ENCODE measurements at places on chromosomes 6 and 20.
A peak's percentile ranks its signal among the peaks of the same experiment; 100 is the strongest.

DNA sequence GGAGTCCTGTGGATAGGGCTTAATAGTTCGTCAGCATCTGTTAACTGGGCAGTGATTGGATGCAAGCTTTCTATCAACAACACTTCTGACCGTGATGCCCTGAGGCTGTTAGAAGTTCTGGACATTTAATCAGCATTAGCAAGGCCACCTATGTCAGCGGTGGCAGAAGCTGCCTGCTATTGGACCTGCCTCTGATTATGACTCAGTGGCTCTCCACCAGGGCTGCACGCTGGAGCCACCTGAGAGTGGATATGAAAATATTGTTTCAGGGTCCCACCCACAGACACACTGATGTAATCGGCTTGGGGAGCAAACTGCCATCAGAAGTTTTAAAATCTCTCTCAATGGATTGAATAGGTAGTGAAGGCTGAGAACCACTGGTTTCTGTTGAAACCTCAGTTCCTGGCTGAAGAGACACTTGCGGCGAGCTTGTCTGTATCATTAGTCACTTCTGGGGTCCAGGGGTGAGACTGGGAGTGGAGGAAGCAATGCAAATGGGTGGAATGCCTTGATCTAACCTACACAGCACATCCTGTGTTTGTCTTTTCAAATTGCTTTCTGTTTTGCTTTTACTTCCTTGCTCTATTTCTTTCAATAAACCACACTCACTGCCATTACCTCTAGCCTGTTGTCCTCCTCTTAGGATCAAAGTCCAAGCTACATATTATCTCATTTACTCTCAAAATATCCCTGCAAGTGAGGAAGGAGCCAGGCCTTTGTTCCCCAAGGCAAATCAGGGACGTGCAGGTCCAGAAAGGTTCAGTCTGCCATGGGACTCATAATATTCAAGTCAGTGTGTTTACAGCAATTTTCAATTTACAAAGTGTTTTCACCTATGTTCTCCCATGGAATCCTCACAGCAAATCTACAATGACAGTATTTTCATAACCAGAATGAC lies 4.2 kb downstream of the CLIC5 start:
- peak; percentile 87 for DNase-seq

GRCh38 chr6:33950891-33951889 lies 147.4 kb upstream of the MLN start:
- DNase-seq = no peak

DNA sequence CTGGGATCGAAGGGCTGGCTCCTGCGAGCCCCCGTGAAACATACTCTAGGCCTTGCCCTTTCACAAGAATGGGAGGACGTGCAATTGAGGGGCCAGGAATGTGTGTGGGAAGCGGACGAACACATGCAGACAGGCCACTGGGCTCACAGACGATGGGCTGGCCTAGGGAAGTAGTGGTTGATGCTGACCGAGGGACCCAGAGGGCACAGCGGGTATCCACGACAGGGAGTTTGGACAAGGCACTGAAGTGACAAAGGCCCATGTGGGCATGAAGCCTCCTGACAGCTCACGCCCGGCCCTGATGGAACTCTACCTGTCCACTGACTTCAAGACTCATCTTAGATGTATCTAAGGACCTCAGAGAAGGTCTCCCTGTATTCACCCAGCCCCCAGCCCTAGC lies 52.2 kb downstream of the MYH7B start:
- DNase-seq = no peak

GRCh38 chr6:9564021-9564420 lies 850.9 kb downstream of the TFAP2A start:
- no peak for DNase-seq

DNA sequence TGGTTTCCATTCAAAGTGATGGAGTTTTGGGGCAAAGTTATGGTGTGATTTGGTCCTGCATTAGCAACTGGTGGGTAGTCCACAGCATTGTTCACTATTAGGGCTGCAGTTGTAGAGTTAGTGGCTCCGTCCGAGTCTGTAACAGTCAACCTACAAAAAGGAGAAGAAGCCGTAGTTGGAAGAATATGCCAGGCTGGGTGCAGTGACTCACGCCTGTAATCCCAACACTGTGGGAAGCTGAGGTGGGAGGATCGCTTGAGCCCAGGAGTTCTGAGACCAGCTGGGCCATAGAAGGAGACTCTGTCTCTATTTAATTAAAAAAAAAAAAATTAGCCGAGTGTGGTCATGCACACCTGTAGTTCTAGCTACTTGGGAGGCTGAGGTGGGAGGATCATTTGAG lies 69.5 kb downstream of the KIAA0319 start:
- DNase-seq = no peak

DNA sequence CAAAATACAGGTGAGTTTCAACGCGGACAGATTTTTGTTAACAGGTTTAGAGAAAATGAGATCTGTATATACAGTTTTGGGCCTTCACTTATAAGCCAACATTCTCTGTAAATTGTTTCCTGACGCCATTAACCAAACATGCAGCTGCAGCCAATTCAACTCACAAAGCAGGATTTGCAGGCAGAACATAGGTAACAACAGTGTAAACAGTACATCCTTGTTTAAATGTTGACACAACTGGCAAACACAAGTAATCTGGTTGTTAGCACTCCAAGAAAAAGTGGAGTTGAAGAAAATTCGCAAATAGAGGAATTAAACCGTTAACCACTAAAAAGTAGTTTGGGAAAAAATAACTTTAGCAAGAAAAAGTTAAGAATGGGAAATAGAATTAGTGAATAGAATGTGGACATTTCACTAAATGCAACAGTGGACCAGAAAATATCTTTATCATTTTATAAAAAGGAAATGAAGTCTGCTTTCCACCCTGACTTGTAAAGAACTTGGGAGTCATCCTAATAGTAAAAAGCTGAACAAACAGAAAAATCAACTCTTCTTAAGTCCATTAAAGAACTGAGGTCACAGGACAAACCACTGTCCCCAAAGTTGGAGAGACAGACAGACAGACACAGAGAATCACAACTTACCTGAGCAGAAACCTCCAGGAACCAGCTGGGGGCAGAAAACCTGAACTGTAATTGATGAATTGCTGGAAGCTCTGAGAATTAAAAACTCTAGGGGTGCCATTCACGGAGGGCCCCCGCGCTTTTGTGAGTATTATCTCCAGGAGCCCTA lies 10.1 kb downstream of the SMIM28 start:
- DNase-seq = no peak

GRCh38 chr20:63123331-63123741 lies 92.6 kb downstream of the YTHDF1 start:
- DNase-seq = no peak

DNA sequence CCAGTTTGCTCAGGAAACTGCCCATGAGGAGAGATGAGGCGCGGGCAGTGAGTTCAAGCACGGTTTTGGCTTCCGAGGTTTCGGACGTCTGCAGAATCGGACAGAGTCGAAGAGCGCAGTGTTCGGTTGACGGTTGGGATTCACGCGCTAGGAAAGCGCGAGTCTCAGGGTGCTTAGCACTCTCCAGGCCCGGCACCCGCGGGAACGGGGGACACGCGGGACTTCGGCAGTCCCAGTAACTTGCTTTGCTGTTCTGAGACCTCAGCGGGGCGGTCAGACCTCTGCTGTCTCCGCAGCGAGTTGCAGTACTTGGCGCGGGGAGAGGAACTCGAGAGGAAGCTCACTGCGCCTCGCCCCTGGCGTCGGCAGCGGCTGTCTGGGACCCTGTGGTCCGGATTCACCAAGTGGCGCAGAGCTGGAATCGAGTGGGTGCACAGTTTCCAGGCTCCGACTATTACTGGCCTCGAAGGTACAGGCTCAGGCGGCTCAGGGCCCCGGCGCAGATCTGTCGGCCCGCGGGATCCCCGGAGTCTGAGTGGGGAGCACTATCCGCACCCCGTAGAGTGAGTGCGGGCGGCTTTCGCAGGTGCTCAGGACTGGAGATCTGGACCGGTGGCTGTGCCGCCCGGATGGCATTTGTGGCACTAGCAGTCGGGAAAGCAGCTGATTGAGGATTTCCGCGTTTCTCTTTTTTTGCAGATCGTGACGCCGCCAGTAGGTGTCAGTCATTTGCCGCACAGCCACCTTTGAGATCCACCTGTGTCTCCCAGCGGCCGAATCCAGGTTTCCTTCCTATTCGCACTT lies at the start of gene POM121L2:
TSS of gene POM121L2 (minus strand) at position 128 of the 804 bp plus-strand sequence. CDS start at position 25, 103 bp downstream.
- peak; percentile 68 for DNase-seq

- DNase-seq = no peak
Measured at GRCh38 chr6:6556161-6556737, 32.3 kb upstream of the LY86 start.

DNA sequence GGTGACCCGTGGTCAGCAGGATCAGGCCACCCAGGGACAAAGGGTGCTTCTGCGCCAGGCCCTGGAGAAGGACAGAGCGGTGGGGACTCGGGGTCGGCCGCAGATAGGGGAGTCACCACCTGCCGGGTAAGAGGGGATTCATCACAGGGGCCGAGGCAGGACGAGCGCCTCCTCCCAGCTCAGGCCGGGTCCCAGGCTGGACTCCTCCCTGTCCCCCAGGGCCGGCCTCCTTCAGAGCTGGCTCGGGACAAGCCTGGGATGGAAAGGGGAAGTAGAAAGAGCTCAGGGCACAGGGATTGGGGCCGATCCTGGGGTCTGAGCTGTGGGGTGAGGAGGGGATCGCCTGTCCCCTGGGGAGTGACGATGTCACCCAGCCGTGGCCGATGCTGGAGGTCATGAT lies 154.6 kb upstream of the PROKR2 start:
- no peak for DNase-seq

- no peak for DNase-seq
Measured at GRCh38 chr6:159156089-159156488, 13.1 kb upstream of the FNDC1 start.

DNA sequence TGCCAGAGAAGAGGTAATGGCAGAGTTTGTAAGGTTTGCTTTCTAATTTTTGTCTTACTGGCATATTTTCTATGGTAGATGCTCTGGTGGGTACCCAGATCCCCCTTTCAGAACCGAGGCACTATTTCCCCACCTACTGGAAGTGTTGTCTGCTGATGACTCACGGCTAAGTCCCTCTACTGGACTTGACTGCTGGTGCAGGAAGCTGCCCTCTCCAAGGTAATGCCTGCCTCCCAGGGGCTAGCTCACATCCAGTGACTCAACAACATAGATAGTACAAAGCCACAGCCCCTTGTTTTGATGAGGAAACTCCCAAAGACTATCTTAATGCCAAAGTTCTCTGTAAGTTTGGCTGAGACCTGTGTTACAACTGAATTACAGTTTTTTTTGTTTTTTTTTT lies 285.4 kb upstream of the FLRT3 start:
- no peak for DNase-seq

GRCh38 chr6:161038229-161039031 lies 46.9 kb downstream of the MAP3K4 start:
- DNase-seq = no peak

DNA sequence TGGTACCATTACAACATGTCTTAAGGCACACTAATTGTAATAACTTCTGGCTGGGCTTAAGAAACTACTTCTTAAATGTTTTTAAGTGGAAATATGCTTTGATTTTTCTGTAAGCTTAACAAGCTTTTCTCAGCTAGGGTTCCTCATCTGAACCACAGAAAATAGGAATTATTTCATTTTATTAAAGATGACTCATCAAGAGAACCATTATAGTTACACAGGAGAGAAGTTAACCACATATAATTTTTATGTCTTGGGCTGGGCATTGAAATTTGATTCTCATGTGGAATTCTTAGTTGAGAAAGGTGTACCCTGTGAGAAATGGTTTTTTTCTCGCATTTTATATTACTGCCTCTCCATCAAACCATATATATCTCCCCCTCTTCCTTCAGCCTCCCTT lies 75.1 kb downstream of the QKI start:
- DNase-seq = no peak

- no peak for DNase-seq
Measured at GRCh38 chr20:57108742-57109570, 157.5 kb downstream of the BMP7 start.

DNA sequence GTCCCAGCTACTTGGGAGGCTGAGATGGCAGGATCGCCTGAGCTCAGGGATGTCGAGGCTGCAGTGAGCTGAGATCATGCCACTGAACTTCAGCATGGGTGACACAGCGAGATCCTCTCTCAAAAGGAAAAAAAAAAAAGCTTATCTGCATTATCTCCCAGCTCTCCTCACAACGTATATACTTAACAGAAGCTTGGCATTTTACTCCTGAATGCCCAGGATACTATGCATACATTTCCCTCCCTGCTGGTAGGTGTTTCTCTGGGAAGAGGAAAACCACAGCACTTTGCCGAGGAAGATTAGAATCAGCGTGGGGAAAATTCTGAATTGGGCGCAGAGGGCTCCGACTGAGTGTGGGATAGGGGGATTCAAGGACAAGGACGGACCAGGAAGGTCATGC lies 800.6 kb downstream of the DHX35 start:
- DNase-seq = no peak

DNA sequence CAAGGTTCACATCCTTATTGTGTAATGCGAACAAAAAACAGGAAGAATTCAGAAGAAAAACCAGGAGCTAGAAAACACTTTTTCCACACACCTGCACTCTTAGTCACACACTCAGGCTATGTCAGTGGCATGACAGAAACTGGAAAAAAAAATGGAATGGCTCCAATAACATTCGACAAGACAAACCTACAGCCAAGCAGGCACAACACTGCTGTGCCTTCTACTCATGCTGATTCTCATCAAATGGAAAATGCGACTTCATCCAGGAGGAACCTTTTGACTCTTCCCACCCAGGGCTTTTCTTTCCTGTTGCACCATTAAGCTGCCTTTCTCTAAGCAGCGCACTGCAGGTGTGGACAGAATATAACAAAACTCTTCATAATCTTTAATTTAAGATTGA lies 163.2 kb upstream of the BTBD3 start:
- no peak for DNase-seq

DNA sequence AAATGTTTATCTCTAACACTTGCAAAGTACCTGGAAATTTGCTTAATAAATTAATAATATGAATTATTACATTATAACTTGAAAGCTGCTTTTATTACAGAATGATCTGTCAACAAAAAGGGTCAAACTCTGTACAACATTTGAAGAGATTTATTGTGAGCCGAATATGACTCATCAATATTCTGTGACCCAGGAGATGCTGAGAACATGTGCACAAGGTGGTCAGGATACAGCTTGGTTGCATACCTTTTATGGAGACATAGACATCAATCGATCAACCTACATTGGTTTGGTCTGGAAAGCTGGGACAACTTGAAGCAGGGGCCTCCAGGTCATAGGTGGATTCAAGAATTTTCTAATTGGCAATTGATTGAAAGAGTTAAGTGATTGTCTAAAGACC lies 79.0 kb downstream of the RNASET2 start:
- DNase-seq = no peak

Measured in common myeloid progenitor, CD34-positive (primary cell).